NCI-H2081 treated with DMSO at 0.1 percent for 48 hours (cell line): ENCODE measurements at places on chromosomes 7 and 10.

GRCh38 chr10:43360086-43360485 is 11.3 kb upstream of the FXYD4 start:
- no peak for DNase-seq

- no peak for DNase-seq
These were observed 72.4 kb upstream of the SP4 start for GRCh38 chr7:21355406-21355874.

- DNase-seq, result no peak
These were observed 36.0 kb downstream of the KCNH2 start for GRCh38 chr7:150942001-150942590.

DNA sequence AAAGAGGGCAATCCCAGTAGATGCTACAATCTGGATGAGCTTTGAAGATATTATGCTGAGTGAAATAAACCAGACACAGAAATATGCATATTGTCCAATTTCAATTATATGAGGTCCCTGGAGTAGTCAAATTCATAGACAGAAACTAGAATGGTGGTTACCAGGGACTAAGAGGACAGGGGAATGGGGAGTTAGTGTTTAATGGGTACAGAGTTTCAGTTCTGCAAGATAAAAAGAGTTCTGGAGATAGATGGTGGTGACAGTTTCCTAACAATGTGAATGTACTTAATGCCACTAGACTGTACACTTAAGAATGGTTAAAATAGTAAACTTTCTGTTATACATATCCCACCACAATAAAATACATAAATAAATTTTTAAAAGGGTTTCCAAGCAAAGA is 236.6 kb downstream of the ELMO1 start:
- no peak for DNase-seq

DNA sequence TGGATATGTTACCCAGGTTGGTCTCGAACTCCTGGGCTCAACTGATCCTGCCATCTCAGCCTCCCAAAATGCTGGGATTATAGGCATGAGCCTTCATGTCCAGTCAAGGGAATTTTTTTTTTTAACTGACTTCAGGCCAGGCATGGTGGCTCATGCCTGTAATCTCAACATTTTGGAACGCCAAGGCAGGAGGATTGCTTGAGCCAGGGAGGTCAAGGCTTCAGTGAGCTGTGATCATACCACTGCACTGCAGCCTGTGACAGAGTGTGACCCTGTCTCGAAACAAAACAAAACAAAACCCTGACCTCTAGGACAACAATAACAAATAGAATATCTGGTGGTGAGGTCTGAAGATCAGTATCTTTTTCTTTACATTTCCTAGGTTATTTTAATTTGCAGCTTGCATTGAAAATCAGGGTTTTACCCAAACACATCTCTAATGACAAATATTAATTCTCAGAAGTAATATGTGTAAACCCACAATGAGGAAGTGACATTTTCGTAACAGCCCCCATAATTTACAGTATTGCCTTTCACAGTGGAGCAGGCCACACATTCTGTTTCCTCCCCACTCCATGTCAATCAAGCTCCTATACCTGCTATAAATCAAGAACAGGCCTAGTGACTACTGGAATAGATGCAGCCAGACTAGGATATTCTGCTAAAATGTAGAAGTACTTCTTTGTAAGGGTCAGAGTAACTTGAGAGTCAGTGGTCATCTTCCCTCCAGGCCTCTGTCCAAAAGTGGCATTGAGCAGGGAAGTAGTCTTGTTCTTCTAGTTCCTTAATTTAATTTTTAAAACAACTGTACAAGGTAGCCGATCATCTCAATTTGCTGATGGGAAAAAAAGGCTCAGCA is 43.3 kb upstream of the ECHDC3 start:
- no peak for DNase-seq

DNA sequence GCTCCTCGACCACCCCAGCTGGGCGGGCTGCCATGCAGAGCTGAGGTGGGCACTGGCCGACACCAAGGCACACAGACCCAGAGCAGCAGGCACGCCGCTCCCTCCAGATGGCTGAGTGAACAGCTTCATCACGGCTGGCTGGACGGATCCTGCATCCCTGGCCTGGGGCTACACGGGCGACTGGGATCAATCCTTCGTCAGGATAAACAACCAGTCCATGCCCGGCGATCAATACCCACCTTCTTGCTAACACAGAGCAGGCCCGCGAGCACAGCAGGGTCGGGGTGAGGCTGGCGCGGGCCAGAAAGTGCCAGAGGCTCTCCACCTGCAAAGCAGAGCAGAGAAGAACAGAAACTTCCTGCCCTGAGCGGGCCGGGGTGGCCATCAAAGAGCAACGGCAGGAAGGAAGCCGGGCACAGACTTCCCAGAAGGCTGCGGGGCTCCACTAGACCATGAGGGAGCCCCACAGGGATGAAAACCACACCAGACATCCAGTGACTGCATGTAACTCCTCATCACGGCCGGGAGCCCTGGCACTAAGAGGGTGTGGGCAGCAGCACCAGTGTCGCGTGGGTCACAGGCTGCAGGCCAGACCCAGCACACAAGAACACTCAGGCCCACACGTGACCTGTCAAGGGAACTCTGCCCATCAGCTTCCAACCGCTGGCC is 166.4 kb downstream of the MAD1L1 start:
- DNase-seq, result no peak
